Omental fat pad (tissue), 4 donors: ENCODE measurements at places on chromosomes 12 and 14.

DNA sequence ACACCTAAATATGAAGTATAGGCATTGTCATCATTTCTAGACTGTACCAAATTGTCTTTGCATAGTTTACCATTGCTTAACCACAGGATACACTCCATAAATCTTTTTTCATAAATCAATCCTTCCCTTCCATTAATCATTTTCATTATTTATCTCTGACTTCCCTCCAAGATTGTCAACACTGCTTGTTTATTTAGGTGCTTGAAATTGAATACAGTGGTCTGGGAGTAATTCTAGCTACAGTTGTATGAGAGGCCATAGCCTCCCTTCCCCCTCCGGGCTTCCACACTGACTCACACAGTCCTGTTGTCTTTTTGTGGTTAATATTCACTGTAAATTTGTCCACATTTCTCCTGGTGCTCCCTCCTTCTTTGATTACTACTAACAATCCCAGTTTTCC is 114.2 kb upstream of the ARID2 start:
- DNase-seq = no peak

DNA sequence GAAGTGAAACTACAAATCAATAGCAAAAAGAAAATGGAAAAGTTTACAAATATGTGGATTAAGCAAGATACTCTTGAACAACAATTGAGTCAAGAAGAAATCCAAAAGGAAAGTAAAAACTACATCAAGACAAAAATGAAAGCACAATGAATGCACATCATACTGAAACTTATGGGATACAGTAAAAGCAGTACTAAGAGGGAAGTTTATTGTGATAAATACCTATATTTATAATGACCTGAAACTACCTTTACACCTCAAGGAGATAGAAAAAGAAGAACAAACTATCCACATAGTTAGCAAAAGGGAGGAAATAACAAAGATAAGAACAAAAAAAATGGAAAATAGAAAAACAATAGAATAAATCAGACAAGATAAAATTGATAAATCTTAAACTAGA is 375.0 kb downstream of the TRHDE start:
- no peak for DNase-seq

GRCh38 chr14:76901171-76902055 is 75.2 kb downstream of the LRRC74A start:
- DNase-seq = no peak

GRCh38 chr12:108146035-108146893 is 17.2 kb downstream of the WSCD2 start:
- DNase-seq = no peak

DNA sequence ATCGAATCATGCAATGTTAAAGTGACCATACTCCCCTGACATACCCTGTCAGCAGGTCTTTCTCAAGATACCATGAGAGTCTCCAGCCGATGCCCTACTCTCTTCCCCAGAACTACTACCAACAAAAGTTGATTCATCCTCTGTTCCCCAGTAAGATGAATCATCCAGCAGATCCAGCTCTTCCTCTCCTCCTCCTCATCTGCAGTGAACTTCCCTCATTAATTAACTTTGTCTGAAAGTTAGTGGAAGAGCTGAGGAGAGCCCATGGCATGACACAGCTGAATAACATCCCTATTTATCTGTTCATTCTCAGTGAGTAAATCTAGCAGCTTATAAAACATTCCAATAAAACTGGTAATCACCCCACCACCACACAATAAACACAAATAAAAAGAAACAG is 213.4 kb downstream of the EGLN3 start:
- no peak for DNase-seq

DNA sequence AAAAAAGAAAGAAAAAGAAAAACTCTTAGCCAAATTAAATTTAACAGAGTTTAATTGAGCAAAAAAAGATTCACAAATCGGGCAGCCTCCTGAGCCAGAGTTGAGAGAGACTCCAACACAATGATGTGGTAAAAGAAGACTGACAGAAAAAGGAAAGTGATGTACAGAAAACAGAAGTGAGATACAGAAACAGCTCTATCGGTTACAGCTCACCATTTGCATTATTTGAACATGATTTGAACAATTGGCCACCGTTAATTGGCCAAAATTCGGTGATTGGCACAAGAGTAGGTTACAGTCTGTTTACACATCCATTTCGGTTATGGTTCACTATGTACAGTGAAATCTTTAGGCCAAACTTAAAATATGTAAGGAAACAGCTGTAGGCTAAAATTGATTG is 117.7 kb downstream of the SPTSSA start:
- DNase-seq = no peak

GRCh38 chr12:85713373-85713772 is 122.8 kb downstream of the RASSF9 start:
- DNase-seq = no peak

GRCh38 chr12:107488666-107489065 is 196.9 kb upstream of the PWP1 start:
- DNase-seq = no peak

DNA sequence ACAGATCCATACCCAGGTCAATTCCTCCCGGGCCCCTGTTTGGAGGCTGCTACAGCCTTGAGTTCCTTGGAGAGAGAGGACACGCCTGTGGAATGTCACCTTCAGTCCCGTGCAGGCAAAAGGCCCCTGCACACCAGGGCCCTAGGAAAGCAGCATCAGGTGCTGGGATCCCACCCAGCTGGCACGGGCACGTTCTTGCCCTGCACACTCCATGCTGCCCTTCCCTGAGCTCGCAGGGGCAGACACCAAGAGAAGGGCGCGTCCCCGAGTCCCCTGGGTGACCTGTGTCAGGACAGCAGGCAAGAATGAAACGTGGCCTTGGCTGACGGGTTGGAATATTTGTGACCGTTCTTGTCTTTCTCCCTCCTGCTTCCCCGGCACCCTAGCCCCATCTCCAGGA is 67.7 kb downstream of the TSPAN11 start:
- DNase-seq = no peak

GRCh38 chr12:119375075-119375882 is 40.8 kb downstream of the CCDC60 start:
- no peak for DNase-seq

GRCh38 chr12:14007639-14008038 is 26.2 kb upstream of the GRIN2B start:
- DNase-seq = no peak

- no peak for DNase-seq
Measured at GRCh38 chr14:59026081-59026480, 162.4 kb upstream of the DAAM1 start.

DNA sequence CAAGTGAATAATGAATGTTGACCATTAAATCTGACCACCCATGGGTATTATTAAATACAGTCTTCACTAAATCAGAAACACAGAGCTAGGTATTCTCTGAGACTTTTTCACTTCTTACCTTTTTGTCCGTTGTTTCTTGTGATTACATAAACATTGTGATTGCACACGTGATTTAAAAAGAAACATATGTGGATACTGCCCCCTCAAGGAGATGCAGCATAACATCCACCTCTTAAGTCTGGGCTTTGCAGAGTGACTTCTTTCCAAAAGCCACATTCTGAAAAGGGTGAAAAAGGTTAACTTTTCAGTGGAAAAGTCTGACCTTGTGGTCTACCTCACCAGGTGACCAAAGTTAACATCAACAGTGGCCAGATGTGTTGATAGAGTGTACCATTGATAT is 185.5 kb upstream of the FAR2 start:
- DNase-seq = no peak

DNA sequence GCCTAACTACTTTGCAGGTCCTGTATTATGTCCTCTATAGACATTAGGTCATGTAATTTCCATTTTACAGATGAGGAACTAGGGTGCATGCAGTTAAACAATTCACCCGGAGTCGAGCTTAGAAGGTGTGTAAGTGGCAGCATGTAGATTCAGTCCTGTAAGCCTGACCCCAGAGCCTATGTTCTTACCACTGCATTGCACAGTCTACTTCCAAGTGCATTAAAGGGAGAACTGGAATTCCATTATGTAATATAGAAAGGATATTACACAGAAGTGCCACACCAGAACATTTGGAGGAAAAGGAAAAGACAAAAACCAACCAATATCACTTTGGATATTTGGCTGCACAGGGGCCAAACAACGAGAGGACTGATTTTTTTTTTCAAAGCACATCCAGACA is 1.2 kb downstream of the GLT8D2 start:
- no peak for DNase-seq

DNA sequence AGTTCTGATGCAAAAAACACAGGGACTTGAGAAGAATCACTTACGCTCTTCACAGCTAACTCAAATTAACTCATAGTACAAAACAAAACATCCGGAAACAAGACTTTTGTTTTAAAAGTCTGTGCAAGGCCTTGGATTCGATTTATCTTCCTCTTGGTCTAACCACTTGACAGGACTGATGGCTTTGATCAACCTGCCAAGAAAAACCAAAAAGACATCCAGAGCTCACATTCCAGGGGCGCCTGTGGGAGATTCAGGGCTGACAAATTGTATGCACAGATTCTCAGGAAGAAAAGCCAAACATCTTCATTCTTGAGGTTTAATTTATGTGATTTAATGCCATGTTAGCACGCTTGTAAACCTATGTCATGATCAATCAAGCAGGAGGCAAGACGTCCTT is 129.1 kb upstream of the TMCC3 start:
- no peak for DNase-seq

GRCh38 chr14:68190032-68190431 is 370.5 kb downstream of the RAD51B start:
- DNase-seq = no peak

GRCh38 chr12:119381471-119382235 is 47.1 kb downstream of the CCDC60 start:
- no peak for DNase-seq

DNA sequence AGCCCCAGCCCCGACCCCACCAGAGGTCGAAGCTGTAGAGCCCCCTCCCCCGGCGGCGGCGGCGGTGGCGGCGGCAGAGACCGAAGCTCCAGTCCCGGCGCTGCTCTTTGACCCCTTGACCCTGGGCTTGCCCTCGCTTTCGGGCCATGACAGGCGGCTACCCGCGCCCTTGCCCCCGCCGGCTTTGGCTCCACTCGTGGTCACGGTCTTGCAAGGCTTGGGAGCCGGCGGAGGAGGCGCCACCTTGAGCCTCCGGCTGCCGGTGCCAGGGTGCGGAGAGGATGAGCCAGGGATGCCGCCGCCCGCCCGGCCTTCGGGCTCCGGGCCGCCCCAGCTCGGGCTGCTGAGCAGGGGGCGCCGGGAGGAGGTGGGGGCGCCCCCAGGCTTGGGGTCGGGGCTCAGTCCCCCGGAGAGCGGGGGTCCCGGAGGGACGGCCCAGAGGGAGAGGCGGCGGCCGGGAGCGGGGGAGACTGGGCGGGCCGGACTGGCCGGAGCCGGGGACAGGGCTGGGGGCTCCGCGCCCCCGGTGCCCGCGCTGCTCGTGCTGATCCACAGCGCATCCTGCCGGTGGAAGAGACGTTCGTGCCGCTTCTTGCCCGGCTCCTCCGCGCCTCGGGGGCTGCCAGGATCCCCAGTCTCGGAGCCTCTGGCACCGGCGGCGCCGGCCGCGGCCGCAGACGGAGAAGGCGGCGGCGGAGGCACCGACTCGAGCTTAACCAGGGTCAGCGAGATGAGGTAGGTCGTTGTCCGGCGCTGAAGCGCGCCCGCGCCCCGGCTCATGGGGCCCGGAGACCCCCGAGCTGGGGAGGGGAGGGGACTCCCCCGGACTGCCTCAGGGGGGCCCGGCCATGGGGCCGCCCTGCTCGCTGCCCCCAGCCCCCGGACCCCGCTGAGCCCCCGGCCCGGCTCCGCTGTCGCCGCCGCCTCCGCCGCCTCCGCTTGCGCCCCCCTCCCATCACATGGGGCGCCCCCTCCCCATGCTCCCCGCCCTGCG is 778 bp downstream of the AGAP2 start:
- DNase-seq = no peak

DNA sequence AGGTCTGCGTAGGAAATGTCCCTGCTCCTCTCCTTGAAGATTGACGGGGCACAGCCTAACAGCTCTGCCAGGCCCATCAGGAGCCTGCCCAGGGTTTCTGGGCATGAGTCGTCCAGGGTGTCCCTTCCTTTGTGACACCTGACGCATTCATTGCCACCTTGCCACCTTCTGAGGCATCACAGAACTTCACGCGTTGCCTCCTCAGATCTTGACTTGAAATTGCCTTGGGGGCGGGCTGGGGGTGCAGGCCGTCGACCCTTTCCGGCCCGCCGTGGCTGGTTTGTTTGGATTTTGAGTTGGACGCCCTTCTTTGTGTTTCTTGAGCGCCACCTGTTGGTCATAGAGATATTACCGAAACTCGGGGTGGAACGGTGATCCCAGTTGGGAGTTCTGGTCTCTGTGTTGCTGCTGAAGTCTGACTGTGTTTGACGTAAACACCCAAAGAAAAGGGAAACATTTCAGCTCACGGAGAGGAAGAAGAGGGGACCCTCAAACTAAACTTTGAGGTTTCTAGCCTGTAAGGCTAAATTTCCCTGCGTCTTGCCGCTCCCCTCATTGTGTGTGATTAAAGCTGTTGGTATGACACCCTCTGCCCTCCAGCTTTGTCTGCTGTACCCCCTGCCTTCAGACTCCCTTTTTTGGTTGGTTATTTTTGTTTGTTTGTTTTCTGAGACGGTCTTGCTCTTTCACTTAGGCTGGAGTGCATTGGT is 44.6 kb downstream of the MLXIP start:
- DNase-seq = peak; percentile 61

- DNase-seq = no peak
Measured at GRCh38 chr12:8069582-8069981, 3.4 kb upstream of the C3AR1 start.

GRCh38 chr14:75301666-75302325 is 23.2 kb downstream of the FOS start:
- no peak for DNase-seq

- no peak for DNase-seq
Measured at GRCh38 chr14:25247609-25248008, 197.7 kb upstream of the STXBP6 start.

- no peak for DNase-seq
Measured at GRCh38 chr12:131242741-131243496, 289.2 kb downstream of the ADGRD1 start.

- DNase-seq = peak; percentile 11
Measured at GRCh38 chr14:101250336-101250947, 310.9 kb upstream of the DIO3 start.

GRCh38 chr14:106210650-106211049 is 684.3 kb downstream of the TMEM121 start:
- no peak for DNase-seq

- no peak for DNase-seq
Measured at GRCh38 chr14:70595443-70596185, 4.8 kb downstream of the MED6 start.

DNA sequence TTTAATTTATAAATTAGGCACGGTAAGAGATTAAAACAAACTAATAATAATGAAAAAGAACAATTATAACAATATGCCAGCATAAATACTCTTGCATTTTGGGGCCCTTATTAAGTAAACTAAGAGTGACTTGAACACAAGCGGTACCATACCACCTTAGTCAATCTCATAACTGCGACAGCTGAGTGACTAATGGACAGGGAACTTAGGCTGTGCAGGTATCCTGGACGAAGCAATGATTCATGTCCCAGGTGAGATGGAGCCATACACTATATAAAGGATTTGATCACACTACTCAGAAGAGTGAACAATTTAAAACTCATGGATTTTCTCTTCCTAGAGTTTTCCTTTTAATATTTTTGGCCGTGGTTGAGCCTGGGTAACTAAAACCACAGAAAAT is 4.3 kb downstream of the KLRC4 start:
- DNase-seq = no peak

GRCh38 chr12:54463484-54463883 is 9.9 kb downstream of the GTSF1 start:
- no peak for DNase-seq
